ENCODE measurements at places on chromosomes 7 and 10.

GRCh38 chr10:35700487-35700882 is 58.4 kb upstream of the FZD8 start:
- no peak for DNase-seq

GRCh38 chr10:44713307-44713706 is 197.8 kb upstream of the TMEM72 start:
- no peak for DNase-seq

DNA sequence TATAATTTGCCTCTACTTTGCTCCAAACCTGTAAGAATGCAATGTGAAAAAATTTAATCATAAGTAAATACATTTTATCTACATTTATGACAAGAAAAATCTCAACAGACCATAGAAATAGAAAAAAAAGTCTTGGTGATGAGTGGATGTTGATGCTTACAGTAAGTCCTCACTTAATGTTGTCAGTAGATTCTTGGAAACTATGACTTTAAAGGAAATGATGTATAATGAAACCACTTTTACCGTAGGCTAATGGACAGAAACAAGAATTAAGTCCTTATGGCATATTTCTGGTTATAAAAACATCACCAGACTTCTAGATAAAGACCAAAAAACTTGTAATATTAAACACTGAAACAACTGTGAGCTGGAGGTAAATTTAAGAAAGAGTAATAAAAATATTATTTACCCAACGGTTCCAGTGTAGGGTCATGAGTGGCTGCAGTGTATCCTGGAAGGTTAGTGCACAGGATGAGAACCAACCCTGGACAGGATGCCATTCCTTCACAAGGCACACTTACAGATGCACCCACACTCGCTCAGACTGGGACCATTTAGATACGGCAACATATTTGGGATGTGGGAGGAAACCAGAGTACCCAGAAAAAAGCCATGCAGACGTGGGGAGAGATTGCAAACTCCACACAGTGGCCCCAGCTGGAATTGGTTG is 76.3 kb downstream of the GLCCI1 start:
- DNase-seq, result no peak

GRCh38 chr10:122461367-122461728 is at the start of gene HTRA1:
Gene HTRA1 (plus strand): TSS chr10:122461553. CDS start chr10:122461653, 100 bp downstream.
- no peak for DNase-seq

DNA sequence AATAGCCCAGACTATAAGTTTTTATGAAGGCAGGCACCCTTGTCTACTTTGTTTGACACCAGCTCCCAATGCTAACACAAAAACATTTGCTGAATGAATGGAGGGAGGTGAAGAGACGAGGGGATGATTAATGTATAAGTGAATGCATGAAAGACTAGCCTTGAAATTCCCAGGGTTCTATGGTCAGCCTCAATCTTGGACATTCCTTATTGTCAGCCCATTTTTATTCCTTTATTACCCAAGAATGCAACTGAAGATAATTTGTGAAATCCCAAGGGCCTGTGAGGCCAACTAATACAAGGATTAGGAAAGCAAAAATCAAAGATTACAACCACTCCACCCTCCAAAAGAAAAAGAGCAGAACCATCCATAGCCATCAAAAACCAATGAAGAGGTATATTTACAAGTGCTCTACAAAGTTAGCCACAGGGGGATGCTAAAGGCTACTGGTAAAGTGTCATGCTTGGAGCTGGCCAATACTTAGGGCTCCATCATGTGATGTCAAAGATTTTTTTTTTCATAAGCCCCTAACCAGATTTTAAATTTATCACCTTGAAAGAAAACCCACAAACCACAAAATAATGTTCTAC is 40.0 kb upstream of the ASAH2 start:
- no peak for DNase-seq

DNA sequence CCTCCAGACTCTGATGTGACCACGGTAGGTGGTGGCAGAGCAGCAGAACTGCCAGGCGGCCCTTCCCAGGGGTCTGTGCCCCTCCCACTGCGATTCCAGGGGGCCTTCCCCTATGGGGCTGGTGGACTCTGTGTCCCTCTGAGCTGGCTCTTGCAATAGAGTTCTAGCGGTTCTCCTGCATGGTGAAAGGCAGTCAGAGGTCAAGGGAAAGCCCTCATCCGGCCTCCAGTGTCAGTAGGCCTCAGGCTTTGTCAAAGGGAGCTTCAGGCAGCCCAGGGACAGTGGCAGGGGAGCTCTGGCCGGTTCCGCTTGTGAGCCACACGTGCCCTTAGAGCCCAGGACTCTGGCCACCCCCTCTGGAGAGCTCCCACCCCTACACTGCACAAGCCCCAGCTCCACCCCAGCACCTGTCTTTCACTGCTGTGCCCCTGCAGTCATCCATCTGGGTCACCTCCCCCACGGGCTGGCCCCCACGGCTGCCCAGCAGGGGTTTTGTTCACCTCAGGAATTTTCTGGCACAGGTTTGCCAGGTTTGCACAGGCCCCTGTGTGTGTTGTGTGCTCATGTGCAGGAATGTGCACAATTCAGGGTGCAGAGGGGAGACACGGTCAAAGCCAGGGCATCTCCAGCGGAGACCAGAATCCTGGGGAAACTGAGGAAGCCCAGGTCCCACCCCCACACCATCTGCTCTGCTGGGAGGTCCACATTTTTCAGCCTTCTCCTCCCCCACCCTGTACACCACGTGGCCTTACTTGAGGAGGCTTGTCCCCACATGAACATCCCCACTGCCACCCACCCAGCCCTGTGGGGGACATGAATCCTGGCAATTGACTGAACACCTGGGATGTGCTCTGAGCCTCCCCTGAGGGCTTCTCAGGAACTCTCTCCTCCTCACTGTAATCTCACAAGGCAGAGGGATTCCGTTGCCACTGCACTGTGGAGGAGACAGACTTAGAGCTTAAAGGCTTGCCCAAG is 23.8 kb downstream of the C10orf105 start:
- DNase-seq, result no peak
